Tibial artery (tissue), 4 donors: ENCODE measurements at places on chromosomes 12 and 14.
A peak's percentile ranks its signal among the peaks of the same experiment; 100 is the strongest.

DNA sequence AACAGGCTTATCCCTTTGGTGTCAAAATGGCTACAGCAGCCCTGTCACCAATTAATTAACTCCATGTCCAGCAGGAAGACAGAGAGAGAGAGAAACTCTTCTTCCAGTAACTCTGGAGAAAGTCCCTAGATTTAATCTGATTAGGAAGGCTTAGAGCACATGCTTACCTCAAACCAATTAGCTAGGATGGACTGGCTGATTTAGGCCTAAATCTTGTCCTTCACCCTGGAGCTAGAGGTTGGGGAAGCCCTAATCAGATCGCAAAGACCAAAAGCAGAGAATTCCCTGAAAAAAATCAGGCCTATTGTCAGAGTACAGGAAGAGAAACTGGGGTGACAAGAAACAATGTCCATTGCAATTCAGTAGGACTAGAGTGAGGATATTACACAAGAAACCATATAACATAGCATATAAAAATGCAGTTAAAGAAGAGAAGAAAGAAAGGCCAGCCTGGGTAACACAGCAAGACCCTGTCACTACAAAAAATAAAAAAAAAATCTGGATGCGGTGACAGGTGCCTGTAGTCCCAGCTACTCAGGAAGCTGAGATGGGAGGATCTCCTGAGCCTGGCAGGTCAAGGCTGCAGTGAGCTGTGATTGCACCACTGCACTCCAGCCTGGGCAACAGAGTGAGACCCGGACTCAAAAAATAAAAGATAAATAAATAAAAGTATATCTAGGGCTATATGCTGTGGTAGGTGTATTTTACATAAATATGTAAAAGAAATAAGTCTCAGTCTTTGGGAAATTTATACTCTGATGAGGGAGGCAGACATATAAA, 34.9 kb upstream of the TUBA1A start:
- DNase-seq = no peak

GRCh38 chr12:93879476-93880421, 202.6 kb downstream of the CRADD start:
- no peak for DNase-seq

DNA sequence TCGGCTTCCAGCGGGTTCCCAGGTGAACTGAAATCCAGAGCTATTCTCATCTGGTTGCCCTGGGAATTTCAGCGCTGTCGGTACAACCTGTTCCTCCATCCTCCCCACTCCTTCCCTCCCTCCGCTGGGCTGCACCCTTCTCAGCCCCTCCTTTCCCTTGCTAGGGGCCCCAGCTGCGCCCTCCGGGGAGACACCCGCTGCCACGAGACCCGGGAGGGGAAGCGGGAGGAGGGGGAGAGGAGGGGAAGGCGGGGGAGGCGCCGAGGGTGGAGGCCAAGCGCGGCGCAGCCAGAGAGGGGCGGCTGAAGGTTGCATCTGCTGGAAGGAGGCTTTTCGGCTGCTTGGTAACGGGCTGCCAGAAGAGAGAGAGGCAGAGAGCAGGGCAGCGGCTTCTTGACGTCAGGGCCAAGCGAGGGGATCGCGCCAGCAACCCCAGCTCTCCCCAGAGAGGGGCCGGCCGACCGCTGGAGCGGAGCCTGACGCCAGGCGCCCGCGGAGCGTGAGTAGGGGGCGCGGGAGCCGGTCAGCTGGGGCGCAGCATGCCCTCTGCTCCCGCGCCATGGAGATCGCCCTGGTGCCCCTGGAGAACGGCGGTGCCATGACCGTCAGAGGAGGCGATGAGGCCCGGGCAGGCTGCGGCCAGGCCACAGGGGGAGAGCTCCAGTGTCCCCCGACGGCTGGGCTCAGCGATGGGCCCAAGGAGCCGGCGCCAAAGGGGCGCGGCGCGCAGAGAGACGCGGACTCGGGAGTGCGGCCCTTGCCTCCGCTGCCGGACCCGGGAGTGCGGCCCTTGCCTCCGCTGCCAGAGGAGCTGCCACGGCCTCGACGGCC, at the start of gene KCNA5:
KCNA5 (plus strand) TSS at position 291 of the 831 bp plus-strand sequence; CDS start at position 560, 269 bp downstream.
- DNase-seq = peak; percentile 93

GRCh38 chr14:56299306-56299984, 181.2 kb downstream of the PELI2 start:
- no peak for DNase-seq

DNA sequence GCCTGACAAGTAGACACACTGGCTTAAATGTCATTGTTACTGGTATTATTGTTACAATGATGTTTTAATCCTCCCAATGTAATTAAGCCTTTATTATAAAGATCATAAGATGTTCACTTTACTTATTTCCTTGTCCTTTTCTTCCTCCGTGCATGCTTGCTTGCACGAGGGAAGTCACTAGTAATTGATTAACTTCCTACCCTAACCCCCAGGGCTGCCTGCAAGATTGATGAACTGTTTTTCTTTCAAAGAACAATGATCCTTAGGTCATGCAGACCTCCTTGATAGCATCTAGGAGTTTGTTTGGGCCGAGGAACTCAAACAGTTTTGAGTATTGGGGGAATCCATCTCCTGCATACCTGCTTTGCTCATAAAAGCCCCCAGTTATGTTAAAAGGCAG, 43.0 kb downstream of the GLRX5 start:
- DNase-seq = no peak

GRCh38 chr12:127485528-127485927, 781.4 kb upstream of the TMEM132C start:
- DNase-seq = no peak

DNA sequence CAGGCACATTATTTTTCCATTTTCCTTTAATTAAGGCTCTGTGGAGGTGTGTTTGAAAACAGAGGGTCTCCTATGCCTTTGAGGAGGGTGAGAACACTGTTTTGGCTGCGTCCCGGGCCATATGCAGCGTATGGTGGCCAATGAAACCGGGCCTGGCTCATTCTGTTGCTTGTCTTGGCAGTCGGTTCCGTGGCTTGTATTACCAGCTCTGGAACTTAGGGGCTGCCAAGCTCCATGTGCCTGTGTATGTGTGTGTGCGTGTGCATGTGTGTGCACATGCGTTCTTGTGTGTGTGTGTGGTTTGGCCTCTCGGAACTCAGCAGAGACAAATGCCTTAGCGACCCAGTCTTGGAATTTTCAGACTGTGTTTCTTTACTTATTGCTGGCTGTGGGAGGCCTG, 2.7 kb downstream of the JDP2 start:
- DNase-seq = peak; percentile 79

DNA sequence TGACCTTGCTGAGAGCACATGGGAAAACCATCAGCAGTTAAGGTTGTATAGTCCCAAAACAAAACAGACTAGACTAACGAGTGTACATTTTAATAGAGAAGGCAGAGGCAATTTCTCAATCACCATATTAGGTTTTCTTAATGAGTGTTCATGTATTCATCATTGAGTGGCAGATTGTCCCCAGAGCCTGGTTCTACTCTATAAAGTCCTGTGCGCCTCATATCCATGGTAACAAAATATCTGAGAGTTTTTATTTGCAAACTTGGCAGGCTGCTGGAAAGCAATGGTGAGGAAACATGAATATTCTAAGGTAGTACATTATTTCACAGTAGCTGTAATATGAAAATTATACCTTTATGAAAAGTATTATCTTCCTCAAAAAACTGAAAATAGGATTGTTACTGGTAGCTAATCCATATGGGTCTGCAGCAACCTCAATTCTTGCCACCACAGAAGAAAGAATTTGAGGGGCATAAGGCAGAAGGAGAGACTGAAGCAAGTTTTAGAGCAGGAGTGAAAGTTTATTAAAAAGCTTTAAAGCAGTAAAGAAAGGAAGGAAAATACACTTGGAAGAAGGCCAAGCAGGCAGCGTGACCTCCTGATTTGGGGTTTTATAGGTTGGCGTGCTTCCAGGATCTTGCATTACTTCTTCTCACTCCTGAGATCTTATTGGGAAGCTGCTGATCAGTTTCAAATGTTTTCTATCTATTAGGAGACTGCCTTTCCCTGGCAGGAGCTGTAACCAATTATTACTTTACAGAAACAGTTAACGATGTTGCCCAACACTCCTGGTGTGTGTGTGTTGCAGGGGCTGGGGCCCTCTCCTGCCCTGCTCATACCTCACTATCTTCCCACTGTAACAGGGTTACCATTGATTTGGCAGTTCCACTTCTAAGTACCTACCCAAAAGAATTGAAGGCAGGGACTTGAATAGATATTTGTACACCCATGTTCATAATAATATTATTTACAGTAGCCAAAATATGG, 154.0 kb upstream of the NUDT4 start:
- DNase-seq = no peak

DNA sequence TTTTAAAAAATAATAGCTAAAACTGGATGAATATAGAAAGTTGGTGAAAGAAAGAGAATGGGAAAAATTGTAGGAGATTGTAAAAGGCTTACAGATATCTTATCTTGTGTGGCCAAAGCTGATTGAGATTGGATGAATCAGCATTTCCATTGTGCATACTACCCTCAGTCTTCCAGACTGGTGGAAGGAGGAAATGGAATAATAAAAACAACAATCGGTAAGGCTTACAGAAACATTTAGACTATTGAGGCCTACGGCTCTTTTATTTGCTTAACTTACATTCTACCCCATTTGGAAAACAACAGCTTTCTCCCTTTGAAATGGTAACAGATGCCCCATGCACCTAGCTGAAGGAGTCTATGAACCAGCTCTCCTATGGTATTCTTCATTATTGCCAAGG, 129.8 kb downstream of the PTPRB start:
- no peak for DNase-seq

GRCh38 chr12:67782573-67782972, 134.0 kb downstream of the DYRK2 start:
- no peak for DNase-seq

- peak; percentile 83 for DNase-seq
Measured at GRCh38 chr14:104977681-104978653, at the start of gene AHNAK2. AHNAK2 (minus strand) TSS chr14:104978374; CDS start chr14:104978237, 137 bp downstream.

DNA sequence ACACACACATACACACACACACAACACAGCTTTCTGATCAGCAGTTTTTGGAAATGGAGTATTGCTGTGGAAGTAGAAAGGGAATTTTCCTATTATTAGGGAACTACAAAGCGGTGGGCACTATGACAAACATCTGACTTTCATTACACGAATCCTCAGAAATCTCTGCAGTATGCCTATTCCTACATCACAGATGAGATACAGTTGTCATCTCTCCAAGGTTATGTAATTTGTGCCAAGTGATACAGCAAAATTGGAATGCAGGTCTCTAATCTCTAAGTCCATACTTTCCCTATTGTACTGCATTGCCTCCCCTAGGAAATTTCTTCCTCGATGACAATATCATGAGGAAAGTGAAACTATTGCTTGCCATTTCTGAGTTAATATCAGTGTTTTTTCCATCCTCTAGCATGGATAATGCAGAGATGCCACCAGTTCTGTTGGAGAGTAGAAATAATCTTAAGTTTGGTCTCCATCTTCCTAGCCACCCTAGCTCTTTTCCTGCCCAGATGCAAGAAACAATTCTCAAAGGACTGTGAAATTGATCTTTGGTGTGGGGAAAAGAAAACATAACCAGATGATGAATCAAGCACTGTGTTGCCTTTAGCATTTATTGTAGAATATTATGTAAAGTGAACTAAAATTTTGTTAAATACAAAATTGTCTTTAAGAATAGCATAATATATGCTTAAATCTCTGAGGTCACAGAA, 94.7 kb downstream of the ERGIC2 start:
- no peak for DNase-seq

DNA sequence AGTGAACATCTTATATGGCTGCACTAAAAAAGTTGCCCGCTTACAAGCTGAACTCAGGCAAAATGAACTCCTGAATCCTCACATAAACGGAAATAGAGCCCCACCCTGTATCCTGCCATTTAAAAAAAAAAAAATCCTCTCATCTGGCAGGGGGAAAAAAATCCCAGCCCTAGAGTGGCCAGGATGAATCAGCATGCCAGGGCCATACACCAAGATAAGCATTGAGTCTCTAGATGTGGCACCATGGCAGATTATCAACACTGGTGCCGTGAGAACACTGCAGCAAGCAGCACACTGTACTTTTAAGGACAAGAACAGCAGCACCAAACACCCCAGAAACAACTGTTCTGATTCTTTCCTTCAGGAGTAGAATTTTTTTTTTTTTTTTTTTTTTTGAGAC, 65.5 kb downstream of the RASSF3 start:
- DNase-seq = peak; percentile 87

- no peak for DNase-seq
Measured at GRCh38 chr12:104855599-104855998, 102.5 kb downstream of the SLC41A2 start.
